ENCODE measurements at places on chromosomes 4 and X.

DNA sequence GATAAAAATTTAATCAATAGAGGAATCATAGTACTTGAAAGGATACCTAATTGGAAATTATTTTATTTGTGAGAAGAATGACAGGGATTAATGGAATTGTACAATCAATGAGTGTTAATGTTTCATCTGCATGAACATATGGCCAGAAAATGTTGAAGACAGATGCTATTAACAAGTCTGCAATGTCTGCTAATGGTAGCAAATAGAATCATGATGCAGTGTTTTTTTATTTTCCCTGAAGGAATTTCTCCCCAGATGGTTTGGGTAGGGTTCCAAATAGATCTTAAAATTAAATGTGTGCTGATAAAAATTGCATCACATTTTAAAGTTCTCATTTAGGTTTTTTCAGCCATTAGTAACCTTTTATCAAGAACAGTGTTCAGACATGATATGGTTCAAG, 291.3 kb upstream of the TRAM1L1 start:
- DNase-seq, result no peak

GRCh38 chr4:88599714-88600113, 7.4 kb downstream of the HERC3 start:
- no peak for DNase-seq

GRCh38 chr4:66728280-66728679, 817.0 kb downstream of the CENPC start:
- no peak for DNase-seq

- DNase-seq, result no peak
Measured at GRCh38 chr4:123244137-123244536, 152.5 kb upstream of the SPRY1 start.

- DNase-seq, result no peak
Measured at GRCh38 chrX:48043056-48043455, 28.4 kb downstream of the ZNF630 start.

DNA sequence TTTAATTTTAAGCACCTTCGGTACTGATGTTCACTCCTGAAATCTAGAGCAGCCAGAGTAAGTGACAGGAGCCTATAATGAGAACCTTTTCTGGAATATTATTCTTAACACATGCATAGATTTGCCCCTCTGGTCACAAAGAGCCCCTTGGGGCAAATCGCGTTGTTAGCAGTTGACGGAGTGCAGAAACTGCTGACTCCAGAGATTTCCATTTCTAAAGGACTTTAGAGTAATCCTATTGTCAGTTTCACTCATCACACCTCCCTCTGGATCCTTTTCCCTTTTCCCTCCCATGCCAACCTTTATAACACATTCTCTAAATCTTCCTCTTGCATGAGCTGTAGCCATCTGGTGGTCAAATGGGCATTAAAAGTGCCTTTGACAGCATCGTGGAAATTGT, 264.9 kb upstream of the PRPS2 start:
- DNase-seq, result no peak

GRCh38 chr4:172480471-172480870, 667.3 kb downstream of the GALNTL6 start:
- DNase-seq, result no peak

DNA sequence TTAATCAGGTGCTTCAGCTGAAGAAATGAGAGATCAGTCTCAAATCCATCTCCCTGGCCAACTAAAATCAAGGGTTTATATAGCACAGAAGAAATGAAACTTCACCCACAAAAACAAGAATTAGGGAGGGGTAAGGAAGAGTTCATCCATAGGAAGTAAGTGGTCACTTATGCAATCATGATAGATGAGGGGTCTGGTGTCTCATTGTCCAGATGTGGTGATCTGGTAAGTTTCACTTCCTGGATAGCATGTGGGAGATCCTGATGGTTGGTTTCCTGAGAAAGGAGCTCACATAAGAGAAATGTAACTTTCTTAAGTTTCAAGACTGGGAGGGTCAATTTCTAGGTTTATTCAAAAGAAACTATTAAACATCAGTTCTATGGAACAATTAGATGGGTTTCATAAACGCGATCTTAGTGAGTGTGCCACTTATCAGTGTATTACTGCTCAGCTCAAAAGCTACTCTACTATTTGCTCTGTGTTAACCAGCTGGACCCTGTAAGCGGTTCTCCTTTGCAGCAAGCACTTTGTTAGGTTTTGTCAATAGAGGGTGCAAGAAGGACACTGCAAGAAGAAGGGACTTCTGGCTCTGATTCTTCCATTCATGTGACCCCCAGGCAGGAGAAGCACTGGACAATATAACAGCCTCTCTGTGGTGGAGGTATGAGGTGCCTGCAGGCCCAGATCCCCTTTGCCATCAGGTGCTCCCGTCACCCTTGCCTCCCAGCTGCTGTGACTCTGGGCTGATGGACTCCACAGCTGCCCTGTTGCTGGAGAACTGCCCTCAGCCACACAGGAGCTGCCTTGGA, 35.4 kb upstream of the HPSE start:
- no peak for DNase-seq

DNA sequence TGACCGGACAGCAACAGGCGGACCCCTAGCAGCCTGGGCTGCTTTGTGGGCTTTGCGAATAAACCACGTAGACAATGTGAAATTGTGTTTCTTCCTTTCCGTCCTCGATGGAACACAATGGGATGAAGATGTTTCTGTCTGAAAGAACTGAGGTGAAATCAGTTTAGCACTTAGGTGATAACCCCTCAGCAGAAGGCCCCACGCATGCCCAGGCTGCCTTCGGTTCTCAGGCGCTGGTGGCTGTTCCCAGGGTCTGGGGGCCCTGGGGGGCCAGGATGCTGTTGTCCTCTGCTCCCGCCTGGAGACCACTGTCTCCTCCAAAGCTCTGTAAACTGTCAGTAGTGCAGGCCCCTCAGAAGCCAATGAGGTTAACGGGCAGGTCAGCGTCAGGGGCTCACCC, 73.9 kb upstream of the HGFAC start:
- no peak for DNase-seq

GRCh38 chr4:177105536-177105935, 204.1 kb upstream of the NEIL3 start:
- DNase-seq, result no peak

DNA sequence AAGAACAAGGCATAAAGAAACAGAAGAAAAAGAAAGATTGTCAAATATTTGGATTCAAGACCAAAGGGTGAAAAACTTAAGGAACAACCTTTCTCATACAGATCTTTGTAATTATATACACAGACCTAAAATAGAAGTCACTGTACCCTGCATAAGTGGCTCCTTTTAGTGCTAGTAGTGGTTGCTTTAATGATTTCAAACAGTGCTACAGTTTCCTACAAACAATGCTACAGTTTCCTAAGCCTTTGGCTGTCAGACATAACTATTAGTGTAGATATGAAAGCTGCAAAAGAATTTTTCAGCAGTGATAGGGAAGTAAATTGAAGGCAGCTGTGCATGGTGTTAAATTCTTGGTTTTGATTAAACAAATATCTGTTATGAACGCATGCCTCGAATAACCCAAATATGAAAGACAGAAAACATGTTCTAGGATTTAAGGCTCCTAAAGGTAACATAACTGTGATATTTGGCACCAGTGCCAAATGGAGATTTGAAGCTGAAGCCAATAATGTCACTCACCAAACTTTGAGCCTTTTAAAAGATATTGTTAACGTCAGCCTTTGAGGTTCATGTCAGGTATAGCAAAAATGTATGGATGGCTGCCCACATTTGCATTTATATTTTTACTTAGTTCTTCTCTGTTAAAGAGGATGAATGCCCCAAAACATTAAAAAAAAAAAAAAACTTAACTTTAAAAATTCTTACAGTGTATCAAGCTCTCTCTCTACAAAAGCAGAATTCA, 36.6 kb downstream of the SMARCAD1 start:
- DNase-seq, result no peak

GRCh38 chr4:2836391-2836859, 7.2 kb upstream of the ADD1 start:
- DNase-seq, result no peak

- no peak for DNase-seq
Measured at GRCh38 chrX:11423362-11423818, 130.2 kb downstream of the AMELX start.

DNA sequence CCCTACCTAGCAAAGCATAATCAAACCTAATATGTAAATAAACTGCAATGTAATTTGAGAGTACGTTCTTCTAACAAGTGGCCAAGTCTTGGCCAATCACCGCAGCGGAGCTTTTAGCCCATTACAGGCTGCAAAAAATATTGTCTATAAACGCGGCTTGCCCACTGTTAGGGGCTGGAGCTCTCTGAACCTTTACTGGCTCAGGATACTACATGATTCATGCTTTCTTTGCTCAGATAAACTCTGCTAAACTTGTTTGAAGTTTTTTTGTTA, 990 bp upstream of the HADH start:
- DNase-seq, result peak; percentile 15

- no peak for DNase-seq
Measured at GRCh38 chrX:153778181-153778580, 2.7 kb upstream of the SRPK3 start.

DNA sequence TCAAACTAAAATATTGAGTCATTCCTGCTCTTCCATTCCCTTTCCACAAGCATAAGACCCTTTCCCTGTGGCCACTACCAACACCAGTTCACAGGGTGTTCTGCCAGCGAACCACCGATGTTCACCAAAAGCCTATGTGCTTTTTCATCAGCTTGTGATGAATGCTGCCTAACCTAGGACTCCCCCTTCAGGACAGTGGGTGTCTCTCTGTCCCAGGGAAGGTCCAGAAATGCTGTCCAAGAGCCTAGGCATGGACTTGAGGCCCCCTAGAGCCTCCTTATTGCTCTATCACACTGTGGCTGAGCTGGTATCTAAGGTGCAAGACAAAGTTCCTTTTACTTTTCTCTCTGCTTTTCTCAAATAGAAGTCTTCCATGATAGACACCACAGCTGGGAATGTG, 1015.6 kb downstream of the PCDH19 start:
- DNase-seq, result no peak
